ENCODE measurements at places on chromosomes 13 and 19. TPM values are rescaled to one million over a fixed set of nuclear protein-coding genes. Genes with fewer than 3 reads are reported as not detected.

The NUDT19 gene
- total RNA-seq = 18.3 TPM

GRCh38 chr19:1115646-1116420 lies 12.0 kb downstream of the GPX4 start:
- peak; percentile 22 for DNase-seq

GRCh38 chr13:113617961-113618360 lies 33.4 kb downstream of the TFDP1 start:
- no peak for DNase-seq

- no peak for DNase-seq
Measured at GRCh38 chr19:30309176-30309575, 63.0 kb upstream of the ZNF536 start.

- DNase-seq = no peak
Measured at GRCh38 chr13:84994582-84994981, 804.6 kb downstream of the SLITRK6 start.

- DNase-seq = no peak
Measured at GRCh38 chr19:40492274-40492673, 25.5 kb downstream of the SPTBN4 start.

The UBAC2 gene
- 48.5 TPM for total RNA-seq

The PSG6 gene
- not detected for total RNA-seq

- no peak for DNase-seq
Measured at GRCh38 chr19:43329989-43330388, 23.5 kb upstream of the CD177 start.

DNA sequence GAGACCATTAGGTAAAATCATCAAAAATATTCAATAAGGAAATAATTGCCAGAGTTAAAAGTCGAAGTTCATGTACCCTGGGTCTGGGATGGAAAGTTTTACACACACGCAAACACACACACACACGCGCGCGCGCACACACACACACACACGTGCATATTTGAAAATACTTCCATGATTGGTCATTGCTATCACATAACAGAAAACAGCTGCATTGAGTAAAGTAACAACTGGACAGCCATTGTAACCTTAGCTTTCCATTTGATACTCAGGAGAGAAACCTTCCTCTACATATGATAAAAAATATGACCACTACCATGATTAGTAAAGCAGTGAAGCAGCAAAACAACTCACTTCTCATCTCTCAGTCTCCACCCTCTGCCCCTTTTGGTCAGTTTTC lies 490.0 kb upstream of the SGCG start:
- DNase-seq = no peak

GRCh38 chr13:33271759-33272158 lies 13.8 kb downstream of the STARD13 start:
- DNase-seq = no peak

The KIR2DL1 gene
- not detected for total RNA-seq

DNA sequence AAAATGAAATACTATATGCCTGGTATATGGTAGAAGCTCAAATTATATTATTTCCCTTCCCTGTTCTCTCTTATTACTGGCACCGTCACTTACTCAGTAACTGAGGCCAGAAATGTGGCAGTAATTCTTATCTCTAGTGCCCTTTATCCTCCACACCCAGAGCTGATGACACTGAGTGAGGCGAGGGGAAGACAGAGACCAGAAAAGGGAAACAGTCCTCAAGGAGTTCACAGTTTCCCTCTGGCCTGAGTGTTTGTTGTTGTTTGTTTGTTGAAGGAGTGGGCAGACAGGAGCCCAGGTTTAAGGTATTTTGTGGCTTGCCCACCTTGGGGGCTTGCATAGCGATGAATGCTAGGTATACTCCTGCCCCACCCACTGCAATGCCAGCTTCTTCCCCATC lies 101.5 kb upstream of the FNDC3A start:
- DNase-seq = peak; percentile 40

The CEACAM6 gene
- total RNA-seq = 0.12 TPM

DNA sequence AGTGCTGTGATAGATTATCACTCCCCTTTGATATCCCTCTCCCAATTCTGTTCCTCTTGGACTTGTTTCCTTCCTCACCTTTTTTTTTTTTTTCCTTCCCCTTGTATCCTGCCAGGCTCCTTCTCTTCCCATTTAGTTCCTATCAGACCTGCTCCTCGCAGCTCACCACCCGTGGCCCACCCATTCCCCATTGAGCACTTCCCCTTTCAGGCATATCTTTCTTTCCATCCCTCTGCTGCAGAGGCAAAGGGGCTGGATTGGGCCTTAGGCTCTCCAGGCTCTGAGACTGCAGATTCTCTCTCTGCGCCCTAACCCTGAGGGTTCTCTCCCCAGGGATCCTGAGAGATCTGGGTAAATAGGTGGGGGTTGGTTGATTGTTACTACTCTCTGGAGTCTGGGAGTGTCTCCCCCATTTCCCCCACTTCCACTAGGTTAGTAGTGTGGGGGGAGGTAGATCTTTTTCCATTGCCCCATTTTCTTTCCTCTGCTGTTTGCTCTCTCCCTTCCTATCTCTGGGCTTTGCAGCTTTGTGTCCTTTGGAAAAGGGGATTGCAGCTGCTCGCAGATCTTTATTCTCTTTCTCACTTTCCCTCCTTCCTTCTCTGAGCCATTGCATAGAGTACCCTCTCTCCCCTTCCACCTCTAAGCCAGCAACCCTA lies 2.3 kb downstream of the ARHGAP35 start:
- DNase-seq = no peak

DNA sequence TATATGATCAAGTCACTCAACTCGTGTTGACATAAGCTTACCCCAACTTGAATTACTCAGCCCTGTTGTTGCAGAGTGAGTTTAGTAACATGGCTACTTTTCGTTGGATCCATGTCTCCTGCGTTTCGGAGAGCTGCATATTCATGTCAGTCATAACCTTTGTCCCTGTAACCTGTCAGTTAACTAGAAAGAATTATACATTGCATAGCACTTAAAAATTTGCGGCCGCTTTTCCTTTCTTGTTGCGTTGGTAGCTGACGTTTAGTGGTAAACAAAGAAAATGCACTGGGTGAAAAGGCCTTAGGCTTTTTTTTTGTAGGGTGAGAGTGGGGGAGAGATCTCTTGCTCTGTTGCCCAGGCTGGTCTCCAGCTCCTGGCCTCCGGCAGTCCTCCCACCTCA lies 14.2 kb downstream of the ZNF507 start:
- DNase-seq = no peak

DNA sequence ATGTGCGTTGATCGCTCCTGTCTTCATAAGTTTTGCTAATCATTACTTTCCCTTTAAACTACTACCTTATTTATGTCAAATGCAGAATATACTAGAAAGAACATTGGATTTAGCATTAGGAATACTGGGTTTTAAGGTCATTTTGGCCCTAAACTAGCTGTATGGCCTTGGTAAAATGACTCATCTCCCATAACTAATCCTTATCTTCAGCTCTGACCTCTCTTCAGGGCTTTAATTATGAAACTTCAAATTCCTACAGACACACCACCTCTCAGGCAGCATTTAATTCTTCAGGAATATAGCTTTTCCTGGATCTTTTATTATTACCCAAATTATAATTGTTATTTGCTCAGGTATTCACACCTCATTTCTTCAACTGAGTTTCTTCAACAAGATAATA lies 121.2 kb downstream of the STARD13 start:
- no peak for DNase-seq

The ACTMAP gene
- 4.2 TPM for total RNA-seq

The AKAP8L gene
- total RNA-seq = 72.2 TPM

DNA sequence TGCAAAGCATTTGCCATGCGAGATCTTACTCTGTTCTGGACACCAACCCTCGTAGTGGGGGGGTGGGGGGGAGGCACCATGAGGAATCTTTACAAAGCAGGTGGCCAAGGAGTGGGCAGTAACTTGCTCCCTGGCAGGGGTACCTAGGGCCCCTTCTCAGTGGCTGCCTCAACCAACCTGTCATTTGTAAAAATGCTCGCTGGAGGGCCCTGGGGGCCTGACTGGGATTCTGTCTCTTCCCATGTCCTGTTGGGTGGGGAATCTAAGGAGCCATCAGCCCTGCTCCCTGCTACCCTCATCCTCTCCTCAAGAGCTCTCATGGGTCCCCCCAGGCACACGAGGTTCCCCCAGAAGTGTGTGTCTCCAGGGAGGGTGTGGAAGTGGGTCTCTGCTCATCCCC lies 1.5 kb downstream of the KCNN1 start:
- DNase-seq = no peak

The CALR3 gene
- not detected for total RNA-seq

DNA sequence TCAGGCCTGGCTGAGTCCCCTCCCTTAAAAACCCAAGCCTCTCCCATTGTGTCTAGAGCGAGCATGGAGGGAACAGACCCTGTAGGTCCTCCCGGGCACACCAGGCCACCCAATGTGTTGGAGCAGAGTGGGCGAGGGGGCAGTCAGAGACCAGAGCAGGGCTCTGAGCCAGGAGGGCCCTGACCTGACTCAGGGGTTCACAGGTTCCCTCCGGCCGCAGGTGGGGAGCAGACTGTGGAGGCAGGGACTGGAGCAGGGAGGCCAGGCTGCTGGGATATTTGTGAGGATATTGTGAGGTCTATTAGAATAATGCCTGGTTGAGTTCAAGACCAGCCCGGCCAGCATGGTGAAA lies 1.6 kb upstream of the TYROBP start:
- no peak for DNase-seq

DNA sequence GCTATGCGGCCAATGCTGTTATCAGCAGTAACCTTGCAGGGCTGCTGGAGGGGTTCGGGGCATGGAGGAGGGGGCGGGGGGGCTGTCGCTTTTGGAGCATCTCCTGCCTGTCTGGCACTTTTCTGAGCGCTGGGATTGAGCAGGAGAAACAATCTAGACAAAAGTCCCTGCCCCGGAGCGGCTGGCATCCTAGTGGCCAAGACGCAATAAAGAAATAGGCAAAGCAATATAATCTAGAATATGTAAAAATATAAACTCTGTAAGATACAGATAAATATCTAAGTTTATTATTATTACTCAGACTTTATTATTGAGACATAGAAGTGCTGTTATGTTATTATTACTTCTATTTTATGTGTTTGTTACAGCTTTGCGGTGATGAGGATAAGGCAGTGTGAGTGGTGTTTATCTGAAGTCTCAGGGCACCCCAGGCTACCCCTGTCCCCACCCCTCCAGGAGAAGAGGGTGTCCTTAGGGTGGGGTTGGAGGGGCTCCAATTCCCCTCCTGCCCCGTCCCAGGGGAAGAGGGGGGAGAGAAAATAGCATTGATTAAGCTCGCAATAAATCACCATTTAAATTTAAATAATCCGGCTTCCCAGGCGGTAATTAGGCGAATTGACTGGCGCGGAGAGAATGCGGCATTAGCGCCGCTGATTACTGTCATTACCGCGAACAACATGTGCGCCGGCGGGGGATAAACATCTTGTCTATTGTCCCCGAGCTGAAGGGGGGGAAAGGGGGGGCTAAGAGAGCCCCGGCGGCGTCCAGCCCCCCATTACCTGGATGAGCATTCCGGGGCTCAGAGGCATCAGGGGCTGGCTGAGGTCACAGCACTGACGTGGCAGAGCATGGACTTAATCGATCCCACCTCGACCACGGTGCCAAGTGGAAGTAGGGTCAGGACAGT lies 3.2 kb downstream of the NPAS1 start:
- no peak for DNase-seq

All from heart left ventricle (tissue), 16 donors.